ENCODE measurements at places on chromosomes 1 and 21.
A peak's percentile ranks its signal among the peaks of the same experiment; 100 is the strongest.

- no peak for DNase-seq
Measured at GRCh38 chr1:63917571-63918417, 144.0 kb downstream of the ROR1 start.

DNA sequence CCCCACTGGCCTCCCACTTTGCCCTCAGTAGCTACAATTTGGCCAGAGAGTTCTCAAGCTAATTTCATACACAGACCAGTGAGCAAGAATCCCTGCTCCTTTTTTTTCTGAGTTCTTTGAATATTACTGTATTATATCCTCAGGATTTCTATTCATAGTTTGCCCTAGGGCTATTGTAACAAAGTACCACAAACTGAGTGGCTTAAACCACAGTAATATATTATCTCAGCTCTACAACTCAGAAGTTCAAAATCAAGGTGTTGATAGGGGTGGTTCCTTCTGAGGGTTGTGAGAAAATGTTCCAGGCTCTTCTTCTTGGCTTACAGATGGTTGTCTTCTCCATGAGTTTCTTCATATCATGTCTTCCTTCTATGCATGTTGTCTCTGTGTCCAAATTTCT is 289.4 kb upstream of the ESRRG start:
- DNase-seq: no peak

DNA sequence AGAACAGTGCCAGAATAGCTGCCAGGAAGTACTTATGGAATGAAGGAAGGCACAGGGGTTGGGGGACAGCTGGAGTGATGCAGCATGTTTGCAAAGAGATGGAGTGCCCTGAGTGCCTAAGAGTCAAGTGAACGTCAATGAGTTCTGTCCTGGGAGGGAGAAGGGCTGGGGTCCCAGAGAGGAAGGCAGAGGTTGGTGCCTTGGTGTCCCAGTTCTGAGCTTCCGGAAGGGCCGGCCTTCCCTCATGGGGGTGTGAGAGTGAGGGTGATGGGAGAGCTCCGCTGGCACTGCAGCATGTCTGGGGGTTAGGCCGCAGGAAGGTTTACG is 17.6 kb downstream of the NES start:
- no peak for DNase-seq

DNA sequence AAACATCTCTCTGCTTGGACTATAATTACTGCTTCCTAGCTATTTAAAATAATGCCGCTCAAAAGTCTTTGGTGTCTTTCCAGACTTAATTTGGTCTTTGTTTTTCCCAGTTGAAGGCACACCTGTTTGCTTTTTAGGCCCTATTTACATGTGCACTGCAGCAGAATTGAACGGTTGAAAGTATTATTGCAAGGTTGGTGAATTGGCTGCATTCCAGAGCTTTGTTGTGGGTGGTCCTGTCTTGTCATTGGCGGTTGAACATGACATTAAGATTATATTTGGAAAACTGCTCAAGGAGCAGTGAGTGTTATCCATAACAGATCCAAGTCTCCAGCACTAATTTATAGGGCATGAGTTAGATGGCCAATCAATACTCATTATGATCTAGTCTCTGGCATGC is 656.3 kb downstream of the PTPRC start:
- peak; percentile 11 for DNase-seq

DNA sequence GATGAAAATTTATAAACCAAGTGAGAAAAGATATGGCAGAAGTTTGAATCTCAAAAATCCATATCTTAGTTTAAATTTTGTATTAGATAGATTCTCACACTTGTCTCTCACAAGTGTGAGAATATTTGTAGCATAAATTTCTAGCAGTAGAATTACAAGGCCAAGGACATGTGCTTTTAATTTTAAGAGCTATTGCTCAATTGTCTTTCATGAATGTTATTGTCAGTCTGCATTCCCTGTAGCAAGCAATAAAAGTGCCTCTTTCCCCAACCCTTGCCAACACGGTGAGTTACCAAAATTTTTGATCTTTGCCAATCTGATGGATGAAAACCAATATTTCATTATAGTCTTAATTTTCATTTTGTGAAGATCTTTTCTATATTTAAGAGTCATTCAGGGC is 64.0 kb downstream of the CTH start:
- no peak for DNase-seq

DNA sequence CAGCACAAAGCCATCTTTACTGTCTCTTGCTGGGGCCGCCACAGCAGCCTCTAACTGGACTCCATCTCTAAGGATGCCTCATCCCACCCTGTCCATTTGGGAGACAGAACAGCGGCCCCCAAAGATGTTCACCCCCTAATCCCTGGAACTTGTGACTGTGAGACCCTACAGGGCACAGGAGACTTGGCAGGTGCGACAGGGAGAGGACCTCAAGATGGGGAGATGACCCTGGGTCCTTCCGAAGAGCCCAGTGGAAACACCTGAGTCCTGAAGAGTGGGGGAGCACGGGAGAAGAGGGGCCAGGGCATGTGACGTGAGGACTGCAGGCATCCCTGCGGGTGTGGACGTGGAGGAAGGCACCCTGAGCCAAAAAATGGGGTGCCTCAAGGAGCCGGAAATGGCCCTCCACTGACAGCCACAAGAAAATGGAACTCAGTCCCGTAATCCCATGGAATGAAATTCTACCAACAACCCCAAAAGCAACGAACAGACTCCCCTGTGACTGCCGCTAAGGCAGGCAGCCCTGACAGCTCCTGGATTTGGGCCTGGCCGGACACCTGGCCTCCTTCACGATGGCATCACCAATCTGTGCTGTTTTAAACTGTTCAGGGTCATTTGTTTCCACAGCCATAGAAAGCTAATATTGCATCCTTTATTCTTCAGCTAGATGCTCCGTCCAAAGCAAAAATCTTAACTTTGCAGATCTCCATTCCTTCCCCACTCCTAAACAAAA is 34.0 kb downstream of the C2CD2 start:
- no peak for DNase-seq

DNA sequence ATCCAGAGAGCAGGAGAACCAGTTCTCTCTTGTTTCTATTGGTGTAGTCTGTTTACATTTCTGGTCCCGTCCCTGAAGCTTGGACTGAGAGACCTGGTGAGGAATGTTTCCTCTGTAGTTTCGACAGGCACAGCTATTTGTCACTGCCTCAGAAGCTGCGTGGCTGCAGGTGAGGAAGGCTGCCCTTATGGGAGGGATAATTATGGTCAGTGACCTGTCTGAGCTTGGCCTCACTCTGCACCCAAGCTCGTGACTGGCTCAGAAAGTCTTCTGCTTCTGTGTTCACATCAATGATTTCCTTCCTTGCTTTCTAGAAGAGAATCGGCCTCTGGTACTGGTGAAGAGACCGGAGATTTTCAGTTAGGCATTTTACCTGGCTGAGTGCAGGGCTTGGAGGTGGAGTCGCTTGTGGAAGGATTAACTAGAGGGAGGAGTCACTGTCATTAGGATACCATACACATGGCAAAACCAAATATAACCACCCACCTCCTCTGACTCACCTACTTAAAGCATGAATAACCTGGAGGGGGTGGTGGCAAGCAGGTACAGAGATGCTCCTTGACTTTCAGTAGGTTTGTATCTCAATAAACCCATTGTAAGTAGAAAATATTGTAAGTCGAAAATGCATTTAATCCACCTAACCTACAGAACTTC is 19.9 kb upstream of the WDR26 start:
- no peak for DNase-seq

GRCh38 chr1:210373628-210373877 is 44.9 kb downstream of the HHAT start:
- no peak for DNase-seq

DNA sequence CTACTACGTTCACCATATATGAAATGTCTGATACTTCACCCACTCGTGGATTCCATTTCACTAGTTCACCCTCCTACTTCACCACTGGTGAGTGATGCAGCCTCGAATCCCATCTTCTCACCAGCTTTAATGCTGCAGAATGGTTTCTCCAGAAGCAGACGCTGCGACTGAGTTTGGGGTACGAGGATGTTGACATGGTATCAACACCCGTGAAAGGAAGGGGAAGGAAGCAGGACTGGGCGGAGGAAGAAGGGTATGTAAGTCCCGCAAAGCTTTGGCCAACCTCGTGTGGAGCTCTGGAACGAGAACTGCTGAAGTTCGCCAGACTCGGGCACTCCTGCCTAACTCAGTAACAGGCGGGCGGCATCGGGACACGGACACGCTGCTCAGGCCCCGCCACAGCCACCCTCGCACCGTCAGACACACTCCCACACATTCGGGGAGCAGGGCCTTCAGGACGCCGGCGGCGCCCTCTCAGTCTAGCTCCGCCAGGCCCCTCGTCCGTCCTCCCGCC is 833 bp upstream of the DIP2A start:
- peak; percentile 61 for DNase-seq

- no peak for DNase-seq
Measured at GRCh38 chr1:38571726-38572125, 287.8 kb downstream of the RRAGC start.

GRCh38 chr1:41542196-41542930 is 57.9 kb upstream of the EDN2 start:
- DNase-seq: no peak

DNA sequence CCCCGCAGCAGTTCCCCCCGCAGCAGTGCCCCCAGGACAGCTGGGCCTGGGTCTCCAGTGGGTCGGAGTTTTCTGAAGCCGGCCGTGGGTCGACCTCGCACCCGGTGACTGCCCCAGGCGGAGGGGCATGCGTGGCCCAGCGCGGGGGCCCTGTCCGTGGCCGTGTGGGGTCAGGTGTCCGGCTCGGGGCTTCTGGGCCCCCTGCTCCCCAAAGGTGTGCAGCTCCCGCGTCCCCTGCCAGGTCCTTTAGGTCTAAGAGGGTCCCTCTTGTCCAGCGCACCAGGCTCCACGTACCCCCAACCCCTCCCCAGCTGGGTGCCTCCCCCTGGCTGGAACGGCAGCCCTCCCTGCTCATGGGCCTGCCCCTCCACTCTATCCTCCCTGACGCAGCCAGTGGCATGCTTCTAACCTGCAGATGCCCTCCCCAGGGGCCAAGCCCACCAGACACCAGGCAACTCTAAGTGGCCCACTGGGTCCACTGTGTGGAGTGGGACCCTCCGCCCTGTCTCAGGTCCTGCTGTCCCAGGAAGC is 5.9 kb upstream of the HES4 start:
- no peak for DNase-seq

GRCh38 chr1:212453156-212453857 is 20.6 kb downstream of the NENF start:
- no peak for DNase-seq

DNA sequence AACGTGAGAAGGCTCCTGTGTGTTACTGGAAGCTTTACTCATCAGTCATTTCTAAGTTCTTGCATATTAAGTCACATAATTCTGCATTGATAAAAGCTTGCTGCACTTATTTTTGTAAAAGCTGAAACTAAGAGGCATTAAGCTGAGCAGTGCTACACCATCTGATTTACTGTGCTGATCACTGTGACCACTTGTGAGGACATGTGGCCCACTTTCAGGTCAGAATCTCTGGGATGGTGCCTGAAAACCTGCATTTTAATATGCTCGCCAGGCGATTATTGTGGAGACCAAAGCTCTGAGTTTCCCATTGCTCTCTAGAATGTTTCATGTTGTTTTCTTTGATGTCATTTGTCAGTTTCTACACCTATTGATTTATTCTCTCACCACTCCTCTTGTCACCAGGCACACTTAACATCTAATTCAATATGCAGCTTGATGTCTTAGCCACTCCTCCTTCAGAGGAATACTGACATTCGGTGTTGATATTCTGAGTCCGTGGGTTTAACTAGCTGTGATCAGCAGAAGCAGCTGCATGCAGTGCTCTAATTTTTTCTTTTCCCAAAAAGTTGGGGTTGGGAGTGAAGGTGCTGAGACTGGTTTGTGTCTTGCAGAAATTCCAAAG is 85.3 kb downstream of the RAVER2 start:
- no peak for DNase-seq

- no peak for DNase-seq
Measured at GRCh38 chr1:205379056-205379455, 22.3 kb upstream of the KLHDC8A start.

DNA sequence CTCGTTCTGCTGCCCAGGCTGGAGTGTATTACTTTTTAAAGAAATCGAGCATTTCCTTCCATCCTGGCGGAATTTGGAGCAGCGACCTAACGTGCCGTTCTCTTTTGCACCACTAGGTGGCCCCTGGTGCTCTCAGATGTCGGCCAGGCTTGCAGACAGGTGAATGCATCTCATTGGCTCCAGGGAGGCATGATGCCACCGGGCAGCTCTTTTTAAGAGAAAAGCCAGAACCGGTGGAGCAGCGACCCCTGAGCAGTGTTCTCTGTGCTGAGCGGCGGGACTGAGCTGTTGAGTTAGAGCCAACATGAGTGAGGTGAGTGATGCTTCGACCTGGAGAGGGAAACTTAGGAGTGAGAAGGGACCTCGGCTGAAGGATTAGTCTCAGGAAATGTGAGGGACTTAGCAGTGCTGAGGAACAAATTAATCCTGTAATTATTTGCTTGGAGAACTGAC is at the start of gene PCP4:
PCP4 (plus strand) TSS at position 241 of the 453 bp plus-strand sequence; CDS start at position 305, 64 bp downstream.
- DNase-seq: peak; percentile 10

GRCh38 chr1:79441238-79441637 is 434.7 kb upstream of the ADGRL4 start:
- DNase-seq: no peak

GRCh38 chr1:20404466-20404865 is 81.5 kb downstream of the CAMK2N1 start:
- DNase-seq: no peak

DNA sequence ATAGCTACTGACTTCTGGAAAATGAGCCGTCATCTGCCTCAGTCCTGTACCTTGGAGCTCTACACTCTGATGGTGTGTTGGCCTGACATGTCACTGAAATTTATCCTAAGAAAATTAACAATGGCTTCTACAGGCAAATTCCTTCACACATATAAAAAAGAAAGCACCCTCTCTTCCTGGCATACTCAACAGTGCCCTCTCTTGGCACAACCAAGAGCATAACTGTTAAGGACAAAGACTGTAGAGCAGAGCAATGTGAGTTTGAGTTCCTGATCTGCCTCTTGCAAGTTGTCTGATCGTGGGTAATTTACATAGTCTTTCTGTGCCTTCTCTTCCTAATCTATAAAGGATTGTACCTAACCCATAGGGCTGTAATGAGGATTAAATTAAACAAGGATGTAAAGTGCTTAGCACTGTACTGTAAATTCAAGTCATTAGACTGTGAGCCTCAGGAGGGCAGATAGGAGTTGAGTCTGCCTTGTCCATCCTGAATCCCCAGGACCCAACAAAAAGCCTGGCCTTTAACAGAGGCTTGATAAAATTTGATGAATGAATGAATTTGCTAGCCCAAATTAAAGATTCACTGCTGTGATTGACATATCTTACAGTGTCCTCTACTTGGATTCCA is 83.5 kb downstream of the SYF2 start:
- DNase-seq: no peak

- no peak for DNase-seq
Measured at GRCh38 chr1:50474859-50475809, 51.9 kb upstream of the DMRTA2 start.

GRCh38 chr1:15243275-15244043 is 3.6 kb upstream of the FHAD1 start:
- DNase-seq: no peak

- no peak for DNase-seq
Measured at GRCh38 chr1:8010080-8010664, 15.9 kb downstream of the ERRFI1 start.

DNA sequence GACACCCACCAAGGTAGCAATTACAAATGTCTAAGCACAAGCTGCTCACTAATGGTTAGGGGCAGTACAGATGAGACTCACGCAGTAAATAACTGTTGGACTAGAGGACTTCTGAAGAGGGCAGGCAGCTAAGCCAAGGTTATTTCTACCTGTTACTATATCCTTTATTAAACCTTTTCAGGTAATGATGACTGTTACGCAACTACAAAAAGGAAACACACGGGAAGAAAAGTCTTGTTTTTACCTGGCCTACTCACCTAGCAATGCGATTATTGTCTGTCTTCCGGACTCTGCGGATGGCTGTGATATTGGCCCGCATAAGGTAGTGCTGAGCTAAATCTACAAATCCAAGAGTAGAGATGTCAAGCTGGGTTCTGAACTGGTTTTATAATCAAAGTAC is 17.8 kb upstream of the VHLL start:
- DNase-seq: no peak
